ENCODE measurements at places on chromosomes 2 and 18.

DNA sequence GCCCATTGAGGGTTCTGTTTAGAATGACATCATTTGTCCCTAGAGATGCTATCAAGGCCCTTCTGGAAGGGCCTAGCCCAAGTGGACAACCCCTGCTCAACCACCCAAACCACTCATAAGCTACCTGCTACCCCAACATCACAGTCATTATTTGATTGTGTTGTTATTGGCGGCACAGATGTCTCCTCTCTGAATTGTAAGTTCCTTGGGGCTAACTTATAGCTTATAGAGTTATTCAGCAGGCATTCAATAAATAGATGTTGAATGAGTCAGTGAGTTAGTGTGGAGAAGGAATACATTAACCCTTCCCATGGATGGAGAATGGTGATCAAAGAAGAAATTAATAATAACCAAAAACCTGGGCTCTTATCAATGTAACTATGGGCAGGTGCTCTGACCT is 80.0 kb downstream of the ACAA2 start:
- no peak overlapping the region for H3K27ac ChIP-seq
- H3K27me3 ChIP-seq = no peaks in the 10 kb centered on the region
- no peaks in the 10 kb centered on the region for H3K4me1 ChIP-seq
- no peaks in the 10 kb centered on the region for H3K36me3 ChIP-seq
- no peak for DNase-seq

- no peaks in the 10 kb centered on the region for H3K4me1 ChIP-seq
- no peak overlapping the region for H3K27ac ChIP-seq
- H3K27me3 ChIP-seq = no peaks in the 10 kb centered on the region
- H3K36me3 ChIP-seq = no peaks in the 10 kb centered on the region
- DNase-seq = no peak
- no peak overlapping the region for H3K4me3 ChIP-seq
Measured at GRCh38 chr2:72114693-72115051, 33.0 kb downstream of the CYP26B1 start.

DNA sequence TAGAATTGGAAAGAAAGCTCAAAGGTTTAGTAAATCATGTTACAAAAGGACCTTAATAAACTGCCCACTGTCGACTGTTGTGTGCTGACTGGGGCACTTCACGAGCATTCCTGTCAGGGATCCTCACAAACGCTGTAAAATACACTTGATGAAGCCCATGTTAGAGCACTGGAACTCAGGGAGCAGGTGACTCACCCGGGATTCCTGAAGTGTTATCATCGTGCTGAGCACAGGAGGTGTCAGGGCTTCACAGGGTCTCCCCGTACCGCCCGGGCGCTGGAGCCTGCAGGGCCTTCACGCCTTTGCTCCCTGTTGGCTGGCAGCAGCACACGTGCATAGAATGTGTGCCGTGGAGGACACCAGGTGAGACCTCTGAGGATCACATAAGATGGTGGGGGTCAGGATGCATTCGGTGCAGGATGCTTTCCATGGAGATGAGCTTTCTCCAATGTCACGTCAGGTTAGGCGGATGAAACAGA is 187.3 kb downstream of the SNTG2 start:
- no peaks in the 10 kb centered on the region for H3K4me1 ChIP-seq
- H3K36me3 ChIP-seq = no peaks in the 10 kb centered on the region
- no peak overlapping the region for H3K27ac ChIP-seq
- H3K27me3 ChIP-seq = no peaks in the 10 kb centered on the region

- no peak overlapping the region for H3K4me3 ChIP-seq
- no peaks in the 10 kb centered on the region for H3K4me1 ChIP-seq
- H3K27me3 ChIP-seq = no peaks in the 10 kb centered on the region
- no peak for DNase-seq
Measured at GRCh38 chr18:6961331-6961730, 156.3 kb downstream of the LAMA1 start.

- no peaks in the 10 kb centered on the region for H3K27me3 ChIP-seq
- H3K4me3 ChIP-seq = no peak overlapping the region
- no peaks in the 10 kb centered on the region for H3K4me1 ChIP-seq
- H3K36me3 ChIP-seq = no peaks in the 10 kb centered on the region
- DNase-seq = no peak
Measured at GRCh38 chr18:26746826-26747475, 118.6 kb downstream of the AQP4 start.

DNA sequence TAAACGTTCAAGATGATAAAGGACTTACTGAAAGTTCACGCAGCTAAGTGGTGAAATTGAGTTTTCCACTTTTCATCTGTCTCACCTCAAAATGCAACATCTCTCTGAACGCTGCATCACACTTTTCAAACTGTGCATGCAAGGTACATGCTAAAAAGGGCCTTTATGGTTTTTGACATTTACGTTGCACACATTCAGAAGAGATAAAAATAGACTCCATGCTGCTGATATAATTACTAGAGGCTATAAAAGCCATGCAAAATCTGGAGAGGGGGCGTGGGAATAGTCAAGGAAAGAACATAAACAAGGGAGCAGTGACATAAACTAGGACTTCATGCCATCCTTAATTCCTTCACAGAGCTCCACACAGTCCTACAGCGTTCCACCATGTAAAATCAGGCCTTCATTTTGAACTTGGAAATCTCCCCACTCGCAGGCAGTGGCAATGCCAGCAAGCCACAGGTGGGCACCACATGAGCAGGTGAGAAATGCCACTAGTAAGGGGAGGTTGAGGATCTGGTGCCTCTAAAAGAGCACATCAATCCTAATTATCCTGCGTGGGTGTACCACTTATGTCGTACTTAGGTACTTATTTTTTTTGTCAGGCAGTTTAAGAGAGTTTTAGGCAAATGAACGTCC is 71.4 kb downstream of the ZEB2 start:
- H3K4me3 ChIP-seq = no peak overlapping the region
- peak overlapping the region; percentile 24 for H3K27ac ChIP-seq
- H3K36me3 ChIP-seq = no peaks in the 10 kb centered on the region
- DNase-seq = no peak

DNA sequence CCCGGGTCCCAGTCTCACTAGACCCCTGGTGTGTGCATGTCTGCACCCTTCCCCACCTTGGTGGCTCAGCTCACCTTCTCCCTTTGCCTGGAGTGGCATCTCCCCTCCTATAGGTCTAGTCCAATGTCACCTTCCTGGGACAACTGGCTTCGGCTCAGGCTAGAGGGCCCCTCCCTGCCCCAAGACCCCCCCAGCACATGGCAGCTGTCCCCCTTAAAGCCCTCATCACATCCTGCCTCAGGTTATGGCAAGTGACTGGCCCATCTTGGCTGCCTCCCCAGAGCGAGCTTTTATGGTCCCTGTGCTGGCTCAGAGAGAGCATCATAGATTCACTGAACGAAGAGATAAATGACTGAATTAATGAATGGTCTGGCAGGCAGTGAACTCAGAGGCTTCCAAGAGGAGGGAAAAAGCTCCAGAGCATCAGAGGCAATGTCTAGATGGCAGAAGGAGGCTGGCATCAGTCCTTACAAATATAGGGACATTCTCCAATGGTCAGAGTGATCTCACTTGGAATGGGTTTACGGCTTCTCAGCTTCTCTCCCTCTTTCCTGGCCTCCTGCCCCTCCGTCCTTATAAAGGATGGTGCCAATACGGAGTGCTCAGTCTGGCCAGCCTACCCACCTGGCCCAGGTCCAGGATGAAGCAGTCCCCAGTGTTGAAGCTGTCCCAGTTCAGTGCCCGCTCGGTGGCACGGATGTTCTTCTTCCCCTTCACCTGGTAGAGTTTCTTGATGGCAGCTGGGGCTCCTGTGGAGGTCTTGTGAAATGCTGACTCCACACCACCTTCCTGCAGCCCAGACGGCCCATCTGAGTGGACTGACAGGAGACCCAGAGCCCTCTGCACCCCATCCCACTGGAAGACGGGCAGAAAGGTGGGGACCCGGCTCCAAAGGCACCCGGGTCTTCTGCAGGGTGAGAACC is 9.4 kb downstream of the CAPG start:
- H3K4me1 ChIP-seq = peaks cover 27% of the 10 kb centered on the region
- no peaks in the 10 kb centered on the region for H3K36me3 ChIP-seq

DNA sequence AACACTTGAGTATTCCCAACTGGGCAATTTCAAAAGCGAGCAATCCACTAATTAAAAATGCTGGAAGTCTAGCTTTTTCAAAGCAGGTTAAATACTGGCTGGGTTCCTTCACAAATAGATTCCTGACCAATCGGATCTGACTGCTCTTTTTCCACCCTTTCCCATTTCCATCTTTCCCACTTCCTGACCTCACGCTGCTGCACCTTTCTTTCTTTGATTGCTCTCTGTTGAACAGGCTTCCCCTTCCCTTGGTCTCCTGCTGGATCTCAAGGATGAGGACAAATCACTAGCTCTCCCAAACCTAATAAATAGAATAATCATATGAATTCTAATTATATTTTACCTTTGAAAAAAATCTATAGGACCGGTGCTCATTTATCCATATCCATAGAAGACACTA is 121.2 kb downstream of the TCF4 start:
- H3K36me3 ChIP-seq = no peaks in the 10 kb centered on the region
- H3K4me3 ChIP-seq = no peak overlapping the region
- H3K27ac ChIP-seq = no peak overlapping the region
- no peak for DNase-seq

GRCh38 chr2:240064898-240065297 is 11.6 kb upstream of the OR6B3 start:
- H3K27ac ChIP-seq = no peak overlapping the region
- H3K4me1 ChIP-seq = no peaks in the 10 kb centered on the region
- DNase-seq = no peak
- H3K36me3 ChIP-seq = no peaks in the 10 kb centered on the region
- no peak overlapping the region for H3K4me3 ChIP-seq

DNA sequence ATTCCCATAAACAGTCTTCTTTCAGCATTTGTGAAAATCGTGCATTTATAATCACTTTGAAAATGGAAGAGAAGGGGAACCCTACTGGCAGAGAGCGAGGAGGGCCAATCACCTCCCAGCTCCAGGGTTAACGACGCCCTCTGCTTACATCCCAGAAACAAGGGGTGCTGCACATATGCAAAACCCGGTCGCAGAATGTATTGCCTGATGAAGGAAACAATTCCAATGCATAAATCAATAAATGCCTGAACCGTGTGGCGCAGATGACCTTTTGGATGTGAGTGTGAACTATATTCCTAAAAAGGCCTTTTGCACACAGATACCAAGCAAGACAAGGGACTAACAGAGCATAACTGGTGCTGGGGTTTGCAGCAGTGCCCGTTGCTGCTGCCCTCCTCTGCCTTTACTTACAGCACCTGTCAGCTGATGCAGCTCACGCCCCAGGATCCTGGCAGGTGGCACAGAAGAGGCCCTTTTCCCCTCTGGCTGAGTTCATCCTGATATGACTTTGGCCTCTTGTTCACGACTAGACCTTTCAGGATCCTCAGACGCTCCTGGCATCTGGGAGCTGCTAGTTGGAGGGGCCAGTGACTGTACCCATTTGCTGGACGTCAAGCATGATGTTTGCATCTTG is 67.8 kb downstream of the MYT1L start:
- H3K4me3 ChIP-seq = no peak overlapping the region
- no peaks in the 10 kb centered on the region for H3K36me3 ChIP-seq
- no peak overlapping the region for H3K27ac ChIP-seq
- DNase-seq = no peak
- no peaks in the 10 kb centered on the region for H3K27me3 ChIP-seq

DNA sequence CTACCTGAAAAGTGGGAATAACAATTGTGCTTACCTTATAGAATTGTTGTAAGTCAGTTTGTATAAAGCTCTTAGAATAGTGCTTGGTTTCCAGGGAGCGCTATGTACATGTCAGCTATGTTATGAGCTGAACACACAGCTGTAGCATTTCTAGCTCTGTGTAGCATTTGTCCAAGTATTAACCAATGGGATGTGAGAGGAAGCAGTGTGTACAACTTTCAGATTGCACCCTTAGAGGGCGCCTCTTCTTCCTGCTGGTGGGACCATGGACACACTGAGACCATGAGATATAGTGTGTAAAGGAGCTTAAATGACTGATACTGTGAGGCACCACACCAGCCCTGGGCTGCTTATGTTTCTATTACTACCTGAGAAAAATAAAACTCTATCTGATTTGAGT is 380.2 kb downstream of the LNPK start:
- H3K4me3 ChIP-seq = no peak overlapping the region
- H3K27ac ChIP-seq = no peak overlapping the region
- no peaks in the 10 kb centered on the region for H3K4me1 ChIP-seq

- H3K27ac ChIP-seq = no peak overlapping the region
- no peak for DNase-seq
- no peak overlapping the region for H3K4me3 ChIP-seq
- no peaks in the 10 kb centered on the region for H3K27me3 ChIP-seq
Measured at GRCh38 chr2:17578466-17578928, 38.0 kb downstream of the VSNL1 start.

- no peaks in the 10 kb centered on the region for H3K27me3 ChIP-seq
- DNase-seq = no peak
- H3K4me1 ChIP-seq = no peaks in the 10 kb centered on the region
- no peak overlapping the region for H3K27ac ChIP-seq
Measured at GRCh38 chr2:13015532-13016320, 299.0 kb downstream of the TRIB2 start.

- no peak for DNase-seq
- H3K27me3 ChIP-seq = no peaks in the 10 kb centered on the region
- H3K27ac ChIP-seq = no peak overlapping the region
- no peaks in the 10 kb centered on the region for H3K4me1 ChIP-seq
Measured at GRCh38 chr2:23380562-23381065, 4.4 kb upstream of the KLHL29 start.

- H3K4me3 ChIP-seq = no peak overlapping the region
- no peaks in the 10 kb centered on the region for H3K36me3 ChIP-seq
- H3K27ac ChIP-seq = no peak overlapping the region
- no peaks in the 10 kb centered on the region for H3K4me1 ChIP-seq
- no peak for DNase-seq
- no peaks in the 10 kb centered on the region for H3K27me3 ChIP-seq
Measured at GRCh38 chr2:38655441-38655840, 10.5 kb upstream of the GALM start.

- H3K27ac ChIP-seq = no peak overlapping the region
- no peaks in the 10 kb centered on the region for H3K4me1 ChIP-seq
- H3K36me3 ChIP-seq = no peaks in the 10 kb centered on the region
- no peak overlapping the region for H3K4me3 ChIP-seq
Measured at GRCh38 chr2:222756951-222757650, 85.6 kb downstream of the MOGAT1 start.

DNA sequence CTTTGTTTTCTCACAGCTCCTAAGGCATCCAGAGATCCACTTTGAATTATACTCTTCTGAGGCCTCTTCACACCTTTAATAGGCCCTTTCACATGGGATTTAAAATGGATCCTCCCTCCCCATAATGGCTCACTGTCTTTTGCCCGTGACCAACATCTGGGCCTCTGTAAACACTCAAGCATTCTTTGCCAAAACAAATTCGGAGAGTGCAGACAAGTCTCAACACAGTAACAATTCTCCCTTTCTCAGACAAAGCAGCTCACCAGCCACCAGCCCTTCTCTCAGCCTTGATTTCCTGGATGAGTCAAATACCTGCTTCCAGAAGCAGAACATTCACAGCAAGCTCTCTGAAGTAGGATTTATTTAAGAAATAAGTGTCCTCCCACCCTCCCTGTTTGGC is 14.0 kb upstream of the IMP4 start:
- DNase-seq = no peak
- no peaks in the 10 kb centered on the region for H3K36me3 ChIP-seq
- no peak overlapping the region for H3K4me3 ChIP-seq
- no peak overlapping the region for H3K27ac ChIP-seq

- DNase-seq = no peak
- H3K27me3 ChIP-seq = no peaks in the 10 kb centered on the region
- H3K27ac ChIP-seq = no peak overlapping the region
- no peaks in the 10 kb centered on the region for H3K4me1 ChIP-seq
Measured at GRCh38 chr18:34083910-34084535, 140.7 kb downstream of the NOL4 start.
